Parietal lobe (tissue), 2 donors: ENCODE measurements at places on chromosomes 7 and 10. TPM values are rescaled to one million over a fixed set of nuclear protein-coding genes. Genes with fewer than 3 reads are reported as not detected.

The SEMA4G gene
- total RNA-seq = 15.0 TPM

The LRRC61 gene
- total RNA-seq = 16.3 TPM

The CCT6A gene
- total RNA-seq = 170 TPM

The C10orf143 gene
- 1.3 TPM for total RNA-seq

The SPAM1 gene
- not detected for total RNA-seq

The WNT8B gene
- total RNA-seq = 0.31 TPM

The JCAD gene
- 11.9 TPM for total RNA-seq

The FAM241B gene
- 8.1 TPM for total RNA-seq

The SH2D4B gene
- total RNA-seq = 1.6 TPM

The MINDY4 gene
- total RNA-seq = 7.8 TPM

The NFE2L3 gene
- 13.5 TPM for total RNA-seq
